ENCODE measurements at places on chromosomes 7 and 10.
A peak's percentile ranks its signal among the peaks of the same experiment; 100 is the strongest.

DNA sequence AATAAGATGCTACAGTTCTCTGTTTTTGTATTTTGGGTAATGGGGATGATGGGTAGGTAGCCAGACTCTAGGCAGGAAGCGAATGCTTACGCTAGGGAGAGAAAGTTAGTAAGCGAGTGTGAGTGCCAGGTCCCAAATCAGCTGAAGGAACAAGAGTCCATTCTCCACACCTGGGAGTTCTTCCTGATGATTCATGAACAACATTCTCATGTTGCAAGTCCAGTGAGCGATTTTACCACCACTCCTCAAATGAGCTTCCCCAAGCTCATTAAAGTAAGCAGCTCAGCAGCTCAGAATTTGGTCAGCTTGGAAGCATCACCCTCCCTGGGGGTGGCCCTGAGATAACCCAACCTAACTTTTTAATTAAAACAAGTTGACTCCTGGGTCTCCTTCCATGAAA is 27.3 kb downstream of the SH3PXD2A start:
- DNase-seq: no peak

- no peak for DNase-seq
These were observed 16.8 kb downstream of the SMO start for GRCh38 chr7:129205126-129205818.

GRCh38 chr10:34780818-34781380 is 34.2 kb downstream of the PARD3 start:
- DNase-seq: no peak

GRCh38 chr10:102994531-102995295 is 76.6 kb downstream of the CNNM2 start:
- peak; percentile 41 for DNase-seq

DNA sequence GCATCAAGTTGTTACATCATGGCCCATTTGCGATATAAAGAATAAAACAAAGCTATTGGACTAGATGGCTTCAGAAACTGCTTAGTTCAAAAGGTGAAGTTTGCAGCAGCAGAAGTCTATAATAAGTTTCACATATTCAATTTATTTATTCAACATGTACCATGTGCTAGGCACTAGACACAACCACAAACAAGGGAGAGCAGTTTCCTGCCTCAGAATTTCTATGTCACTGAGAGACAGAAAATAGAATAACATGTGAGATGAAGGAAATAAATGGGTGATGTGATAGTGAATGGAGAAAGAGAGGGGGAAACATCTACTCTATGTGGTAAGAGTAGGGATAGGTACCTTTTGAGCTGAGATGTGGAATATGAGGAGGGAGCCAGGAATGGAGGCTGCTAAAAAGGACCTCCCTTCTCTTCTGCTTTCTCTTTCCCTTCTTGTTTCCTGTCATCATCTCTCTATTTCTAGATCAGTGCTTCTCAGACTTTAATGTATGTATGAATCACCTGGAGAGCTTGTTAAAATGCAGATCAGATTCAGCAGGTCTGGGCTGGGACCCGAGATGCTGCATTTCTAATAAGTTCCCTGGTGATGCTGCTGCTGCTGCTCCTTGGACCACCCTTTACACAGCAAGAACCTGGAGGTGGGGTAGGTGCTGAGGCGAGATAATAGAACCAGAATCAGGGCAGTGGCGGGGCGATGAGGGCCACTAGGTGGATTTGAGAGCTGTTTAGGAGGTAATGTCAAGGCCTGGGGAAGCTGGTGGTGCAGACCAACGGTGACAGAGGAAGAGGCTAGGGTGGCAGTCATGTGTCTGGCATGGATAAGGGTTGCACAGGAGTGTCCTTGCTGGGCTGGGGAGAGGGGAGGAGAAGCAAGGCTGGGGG is 13.7 kb upstream of the INMT start:
- no peak for DNase-seq

GRCh38 chr7:22210355-22210754 is 146.6 kb downstream of the RAPGEF5 start:
- no peak for DNase-seq

- no peak for DNase-seq
These were observed 84.2 kb upstream of the STEAP1B start for GRCh38 chr7:22584179-22584578.

- no peak for DNase-seq
These were observed 266.8 kb downstream of the INHBA start for GRCh38 chr7:41436139-41436538.

DNA sequence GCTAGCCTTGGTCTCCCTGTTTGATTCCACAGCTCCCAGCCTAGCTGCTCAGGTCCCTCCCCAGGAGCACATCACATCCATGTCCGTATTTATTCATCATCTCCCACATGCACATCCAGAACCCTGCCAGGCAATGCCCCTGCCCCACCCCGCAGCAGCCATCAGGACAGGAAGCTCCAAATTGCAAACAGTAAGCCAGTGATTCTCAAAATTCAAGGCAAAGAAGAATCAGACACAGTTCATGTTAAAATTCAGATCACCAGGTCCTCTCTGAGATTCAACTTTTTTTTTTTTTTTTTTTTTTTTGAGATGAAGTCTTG is 17.7 kb downstream of the LRRC20 start:
- DNase-seq: no peak

- DNase-seq: peak; percentile 40
These were observed 65.6 kb downstream of the TWIST1 start for GRCh38 chr7:19051767-19052375.

- no peak for DNase-seq
These were observed 11.5 kb downstream of the SDK1 start for GRCh38 chr7:3312583-3312982.

DNA sequence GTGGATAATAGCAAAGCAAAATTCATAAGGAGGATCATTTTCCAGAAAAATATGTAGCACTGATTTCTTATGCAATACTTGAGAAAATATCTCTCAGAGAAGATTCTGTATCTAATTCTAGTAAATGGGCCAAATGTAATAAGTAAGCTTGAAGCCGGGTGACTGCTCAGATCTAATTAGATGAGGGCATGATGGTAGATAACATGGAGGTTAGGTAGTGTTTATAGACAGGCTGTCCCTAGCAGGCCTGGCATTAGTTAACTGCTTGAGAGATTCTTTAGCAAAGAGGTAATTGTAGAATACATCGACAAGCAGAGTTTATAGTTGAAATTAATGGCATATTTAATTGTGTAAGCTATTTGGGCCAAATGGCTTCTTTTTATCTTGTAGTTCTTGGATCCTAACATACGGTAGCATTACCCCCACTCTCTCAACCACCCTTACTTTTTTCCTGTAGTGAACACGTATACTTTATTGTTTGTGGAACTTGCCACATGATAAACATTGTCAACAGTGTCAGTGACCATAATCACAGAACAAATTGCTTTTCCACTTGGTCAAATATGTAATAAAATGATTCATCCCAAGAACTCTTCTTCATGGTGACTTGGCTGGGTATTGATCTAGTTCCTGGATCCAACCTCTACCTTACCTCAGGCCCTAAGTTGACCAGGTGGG is 343.1 kb downstream of the BBS9 start:
- no peak for DNase-seq

GRCh38 chr10:8050556-8051108 is 3.9 kb upstream of the GATA3 start:
- peak; percentile 52 for DNase-seq

DNA sequence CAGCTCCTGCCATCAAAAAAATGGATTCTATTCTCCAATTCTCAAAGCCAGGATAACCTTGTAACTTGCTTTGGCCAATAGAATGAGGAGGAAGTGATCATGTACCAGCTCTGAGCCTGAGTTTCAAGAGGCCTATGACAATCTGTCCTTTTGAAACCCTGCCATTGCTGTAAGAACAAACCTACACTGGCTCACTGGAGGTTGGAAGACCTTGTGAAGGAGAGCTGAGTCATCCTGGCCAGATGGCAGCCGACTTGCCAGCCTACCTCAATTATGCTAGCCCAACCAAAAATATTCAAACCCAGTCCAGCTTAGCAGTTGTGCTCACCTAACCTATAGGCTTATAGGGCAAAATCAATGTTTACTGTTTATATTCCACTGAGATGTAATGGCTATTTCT is 93.0 kb downstream of the HGF start:
- DNase-seq: no peak

GRCh38 chr10:7411671-7412128 is 866 bp upstream of the SFMBT2 start:
- DNase-seq: no peak

DNA sequence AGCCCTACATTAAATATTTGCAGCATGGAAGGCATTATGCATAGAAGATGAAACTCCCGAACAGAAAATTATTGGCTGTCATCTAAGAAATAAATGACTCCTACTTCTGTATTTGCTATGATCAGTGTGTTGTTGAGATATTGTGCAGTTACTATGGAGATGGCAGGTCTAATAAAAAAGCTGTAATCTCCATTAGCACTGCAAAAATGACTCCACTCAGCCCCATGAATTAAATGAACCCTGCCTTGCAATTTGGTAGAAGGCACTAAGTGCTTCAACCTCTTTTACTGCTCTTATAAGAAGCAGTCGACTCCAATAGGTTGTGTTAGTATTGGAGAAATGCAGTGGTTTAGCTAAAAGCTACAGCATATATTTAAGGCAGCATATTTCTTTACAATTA is 290.0 kb upstream of the PHYHIPL start:
- no peak for DNase-seq

DNA sequence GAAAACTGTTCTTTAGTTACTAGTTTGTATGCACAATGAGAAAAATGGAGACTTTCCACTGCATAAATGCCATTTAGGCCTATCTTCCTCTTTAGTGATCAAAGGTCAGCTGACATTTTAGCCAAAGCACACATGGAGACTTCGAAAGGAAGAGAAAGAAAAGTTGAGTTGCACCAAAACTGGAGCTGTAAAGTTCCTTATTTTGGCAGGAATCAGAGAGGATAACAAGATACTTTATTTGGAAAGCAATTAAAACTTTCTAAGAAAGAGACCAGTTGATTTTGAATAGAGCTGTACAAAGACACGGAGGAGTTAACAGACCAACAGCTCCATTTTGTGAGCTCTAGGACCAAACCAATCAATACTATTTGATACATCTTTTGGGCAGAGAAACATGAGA is 14.2 kb downstream of the ENTPD7 start:
- no peak for DNase-seq

- no peak for DNase-seq
These were observed 57.6 kb upstream of the KCNMA1 start for GRCh38 chr10:77695186-77695585.

DNA sequence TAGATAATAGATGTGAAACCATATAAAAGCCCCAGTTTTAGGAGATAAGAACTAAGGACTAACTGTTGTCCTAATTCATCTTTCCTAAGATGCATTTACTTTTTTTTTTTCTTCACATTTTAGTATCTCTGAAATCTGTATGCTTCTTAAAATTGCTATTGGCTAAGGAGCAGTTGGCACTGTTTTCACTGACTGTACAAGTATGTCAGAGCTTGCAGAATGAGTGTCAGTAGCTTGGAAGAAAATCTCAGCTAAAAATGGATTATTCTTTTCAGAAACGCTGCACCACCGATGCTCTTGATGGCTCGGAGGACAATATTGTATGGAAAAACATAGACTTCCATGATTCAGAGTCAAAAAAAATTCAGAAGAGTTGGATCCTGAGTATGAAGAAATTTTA is 91.1 kb upstream of the DNAJB12 start:
- no peak for DNase-seq

- DNase-seq: no peak
These were observed 47.3 kb upstream of the VIPR2 start for GRCh38 chr7:159192013-159192412.

GRCh38 chr10:80537086-80537735 is 491 bp upstream of the SH2D4B start:
- peak; percentile 17 for DNase-seq

GRCh38 chr10:49645871-49646870 is 32.3 kb downstream of the CHAT start:
- DNase-seq: no peak

DNA sequence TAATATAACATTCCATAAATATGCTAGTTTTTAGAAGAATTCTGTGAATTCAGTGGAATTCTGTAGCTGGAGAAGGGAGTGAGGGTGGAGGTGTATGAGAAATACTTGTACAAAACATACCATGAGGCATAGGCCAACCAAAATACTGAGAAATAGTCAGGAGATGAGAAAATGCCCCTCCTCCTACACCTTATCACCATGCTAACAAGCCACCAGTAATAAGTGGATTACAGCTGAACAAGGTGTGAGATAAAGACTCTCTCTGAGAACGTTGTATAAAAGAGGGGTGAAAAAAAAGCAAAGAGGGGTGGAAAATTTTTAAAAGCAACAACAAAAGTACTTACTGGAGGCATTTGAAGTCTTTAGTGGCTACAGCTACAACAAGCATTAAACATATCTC is 90.4 kb upstream of the IGFBP3 start:
- no peak for DNase-seq

DNA sequence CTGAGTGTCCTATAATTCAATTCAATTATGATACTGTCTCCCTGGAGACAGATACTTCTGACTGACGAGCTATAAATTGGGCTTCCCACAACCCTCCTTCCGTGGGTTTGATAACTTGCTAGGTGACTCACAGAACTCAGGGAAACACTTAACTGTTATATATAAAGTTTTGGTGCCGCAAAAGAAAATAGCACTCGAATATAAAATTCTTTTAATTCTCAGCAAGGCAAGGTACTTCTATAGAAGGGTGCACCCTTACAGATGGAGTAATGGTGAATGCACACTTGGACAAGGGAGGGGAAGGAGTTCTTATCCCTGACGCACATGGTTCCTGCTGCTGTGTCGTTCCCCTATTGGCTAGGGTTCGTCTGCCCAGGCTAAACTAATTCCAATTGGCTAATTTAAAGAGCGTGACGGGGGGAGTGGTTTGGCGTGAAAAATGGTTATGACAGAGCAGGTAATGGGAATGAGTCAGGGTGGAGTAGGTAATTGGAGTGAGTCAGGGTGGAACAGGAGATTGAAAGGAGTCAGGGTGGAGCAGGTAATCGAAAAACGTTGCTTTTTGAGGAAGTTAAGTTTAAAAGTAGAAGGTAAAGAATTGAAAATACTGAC is 20.8 kb upstream of the GHITM start:
- DNase-seq: no peak

DNA sequence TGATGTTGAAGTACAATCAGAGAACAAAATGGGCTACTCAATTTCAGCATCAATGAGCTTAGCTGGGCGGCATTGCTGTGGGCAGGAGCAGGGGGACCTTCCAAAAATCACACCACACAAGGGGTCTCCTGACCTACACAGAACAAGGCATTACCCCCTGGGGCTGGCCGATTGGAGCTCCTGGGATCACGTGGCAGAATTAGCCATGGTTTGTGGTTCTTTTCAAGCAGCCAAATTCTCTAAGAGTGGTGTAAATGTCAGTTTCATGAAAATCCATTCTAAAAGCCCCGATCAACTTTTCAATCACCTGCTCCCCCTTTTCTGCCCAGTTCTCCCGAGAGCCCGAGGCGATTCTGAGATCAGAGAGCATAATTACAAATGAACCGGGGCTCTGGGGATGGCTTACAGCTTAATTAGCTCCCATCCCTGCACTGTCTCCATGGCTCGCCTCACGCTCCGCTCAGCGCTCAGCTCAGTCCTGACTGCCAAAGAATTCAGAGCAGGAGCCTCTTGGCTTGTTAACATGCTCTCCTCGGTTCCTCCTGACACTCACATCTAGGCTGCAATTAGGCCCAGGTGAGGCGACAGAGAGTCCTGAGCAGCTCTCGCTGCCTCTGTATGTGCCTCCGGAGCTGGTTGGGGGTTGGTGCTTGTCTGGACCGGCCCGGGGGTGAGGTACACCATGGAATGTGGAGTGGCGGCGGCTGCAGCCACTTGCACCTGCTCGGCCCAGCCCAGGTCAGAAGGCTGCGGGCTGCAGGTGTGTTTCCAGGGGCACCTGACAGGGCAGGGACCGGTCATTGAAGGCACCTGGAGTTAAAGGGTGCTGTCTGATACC is 111.8 kb downstream of the WDR11 start:
- DNase-seq: no peak

- no peak for DNase-seq
These were observed 126.5 kb upstream of the JCAD start for GRCh38 chr10:30185916-30186315.

Measured in activated CD8-positive, alpha-beta T cell treated with anti-CD3 and anti-CD28 coated beads, Interleukin-2, amount 10 ng/mL, durations not matched to agents 7 days and 5 days (primary cell).